Stimulated activated CD8-positive, alpha-beta memory T cell treated with anti-CD3 and anti-CD28 coated beads, Interleukin-7, amount 100 ng/mL, for 1 hour (primary cell): ENCODE measurements at places on chromosomes 3 and 15.

DNA sequence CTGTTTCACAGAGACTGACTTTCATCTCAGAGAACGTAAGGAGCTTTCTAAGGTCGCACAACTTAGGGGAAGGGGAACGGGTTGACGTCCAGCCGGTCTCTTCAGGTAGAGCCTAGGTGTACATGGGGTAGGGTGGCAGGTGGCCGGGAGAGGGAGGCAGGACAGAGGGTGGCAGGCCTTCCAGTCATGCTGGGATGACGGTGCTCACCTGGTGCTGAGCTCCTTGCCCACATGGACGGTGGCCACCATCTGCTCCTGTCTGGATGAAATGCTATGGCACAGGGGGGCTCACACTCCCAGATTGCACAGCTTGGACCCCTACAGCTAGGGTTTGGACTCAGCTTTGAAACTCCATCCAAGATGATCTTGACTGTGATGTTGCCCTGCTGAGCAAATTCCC lies 144.5 kb downstream of the ATP10A start:
- DNase-seq = no peak

- no peak for DNase-seq
Observed at GRCh38 chr3:186241910-186242821, 119.9 kb downstream of the DGKG start.

DNA sequence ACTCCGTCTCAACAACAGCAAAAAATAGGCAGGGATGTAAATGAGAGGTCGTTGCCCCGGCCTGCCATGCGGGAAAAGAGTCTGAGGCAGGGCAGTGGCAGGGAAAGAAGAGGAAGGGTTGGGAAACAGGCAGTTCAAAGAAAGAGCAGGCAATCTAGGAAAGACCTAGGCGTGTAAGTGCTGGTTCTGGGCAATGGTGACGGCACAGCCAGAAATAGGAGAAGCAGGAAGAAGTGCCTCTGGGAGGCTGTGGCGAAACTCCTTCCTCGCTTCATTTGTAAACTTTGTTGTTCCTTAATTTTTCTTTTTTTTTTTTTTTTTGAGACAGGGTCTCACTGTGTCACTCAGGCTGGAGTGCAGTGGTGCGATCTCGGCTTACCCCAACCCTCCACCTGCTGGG lies 4.3 kb downstream of the SLC51A start:
- no peak for DNase-seq

DNA sequence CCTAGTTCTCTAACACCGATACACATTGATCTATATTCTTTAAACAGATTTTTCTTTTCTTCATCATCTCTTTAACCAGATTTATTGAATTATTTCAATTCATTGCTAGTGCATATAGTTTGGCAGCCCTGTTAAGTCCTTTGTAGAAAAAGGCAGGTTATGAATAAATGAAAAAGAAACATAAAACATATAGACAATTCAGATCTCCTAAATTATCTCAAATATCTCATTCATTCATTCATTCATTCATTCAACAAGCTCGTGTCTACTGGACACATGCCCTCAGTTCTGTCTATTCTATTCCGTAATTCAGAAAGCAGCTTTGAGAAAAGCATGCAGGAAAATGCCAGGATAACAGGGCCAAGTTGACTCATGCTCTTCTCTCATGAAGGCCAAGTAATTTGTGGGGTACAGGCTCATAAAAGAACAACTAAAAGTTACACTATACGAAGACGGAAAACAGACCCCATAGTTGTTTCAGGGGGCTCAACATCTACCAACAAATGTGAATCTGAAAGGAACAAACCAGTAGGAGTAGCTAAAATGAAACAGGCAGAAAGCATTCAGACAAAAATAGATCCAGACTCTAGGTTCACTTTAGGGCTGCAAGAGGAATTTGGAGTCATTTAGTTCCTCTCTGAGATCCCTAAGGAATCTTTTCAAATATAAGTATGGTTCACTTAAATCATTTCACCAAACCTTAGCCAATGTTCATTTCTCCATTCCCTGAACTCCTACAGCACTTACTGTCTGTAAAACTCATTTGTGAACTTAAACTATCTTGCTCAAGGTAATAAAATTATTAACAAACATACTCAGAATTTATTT lies 7.5 kb downstream of the ZNF148 start:
- DNase-seq = no peak

- no peak for DNase-seq
Observed at GRCh38 chr3:31498791-31499190, 33.9 kb upstream of the STT3B start.

GRCh38 chr3:30614943-30615342 lies 8.5 kb downstream of the TGFBR2 start:
- DNase-seq = no peak

DNA sequence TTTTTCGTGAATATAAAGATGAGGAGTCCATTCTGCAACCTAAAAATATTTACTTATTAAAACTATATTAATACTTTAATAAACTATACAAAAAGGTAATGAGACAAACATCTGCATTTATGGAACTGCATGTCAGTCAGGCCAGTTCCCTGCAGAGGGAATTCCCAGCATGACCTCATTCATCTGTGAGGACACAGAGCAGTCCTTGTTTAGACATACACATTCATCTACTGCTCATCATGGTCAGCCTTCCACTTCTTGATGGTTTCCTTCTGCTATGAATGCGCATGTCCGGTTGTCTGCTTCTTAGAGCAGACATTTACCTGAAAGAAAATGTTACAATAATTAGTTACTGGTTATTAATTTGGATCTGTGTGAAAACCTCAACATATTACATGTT lies 3.3 kb upstream of the ACTR8 start:
- no peak for DNase-seq

- no peak for DNase-seq
Observed at GRCh38 chr3:55724821-55725220, 237.7 kb upstream of the WNT5A start.

- no peak for DNase-seq
Observed at GRCh38 chr15:44157679-44158078, 37.4 kb downstream of the FRMD5 start.
